T1000 (cell line): ENCODE measurements at places on chromosomes 4 and X.
A peak's percentile ranks its signal among the peaks of the same experiment; 100 is the strongest.

GRCh38 chr4:87502580-87503238 lies 26.5 kb downstream of the SPARCL1 start:
- DNase-seq: no peak

GRCh38 chr4:186946682-186947294 lies 223.1 kb upstream of the FAT1 start:
- DNase-seq: no peak

- DNase-seq: no peak
Observed at GRCh38 chrX:143661286-143661685, 25.4 kb upstream of the SLITRK4 start.

GRCh38 chr4:24924309-24924781 lies 11.5 kb upstream of the CCDC149 start:
- DNase-seq: peak; percentile 63

DNA sequence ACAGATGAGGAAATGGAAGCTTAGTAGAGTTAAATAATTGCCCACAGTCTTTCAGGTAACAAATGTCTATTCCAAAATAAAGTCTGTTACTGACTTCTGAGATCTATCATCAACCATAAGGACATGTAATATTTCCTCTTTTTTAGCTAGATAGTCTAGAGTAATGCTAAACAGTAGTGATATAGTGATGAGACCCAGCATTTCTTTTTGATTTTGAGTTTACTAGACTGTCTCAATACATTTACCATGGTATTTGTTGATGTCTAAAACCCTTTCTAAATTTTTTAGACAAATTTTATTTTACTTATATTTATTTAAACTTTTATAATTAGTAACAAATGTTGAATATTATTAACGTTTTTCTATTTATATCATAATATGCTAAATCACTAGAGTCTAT lies 465.1 kb upstream of the SLIT2 start:
- no peak for DNase-seq

DNA sequence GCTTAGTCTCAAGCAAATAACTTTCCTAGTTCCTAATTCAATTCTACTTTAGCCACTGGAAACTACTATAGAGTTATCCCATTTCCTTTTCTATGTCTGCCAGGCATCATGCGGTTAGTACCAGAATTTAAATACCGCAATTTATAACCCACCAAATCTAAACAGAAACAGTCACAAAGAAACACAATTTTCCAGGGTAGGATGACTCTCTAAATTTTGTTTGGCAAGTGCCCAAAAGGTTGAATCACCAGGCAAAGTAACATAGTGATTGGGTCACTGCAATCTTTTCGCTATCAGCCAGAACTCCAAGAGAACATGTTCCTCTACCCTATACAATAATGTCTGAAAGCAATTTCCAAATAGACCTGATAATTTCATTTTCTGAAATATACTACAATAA lies 240.2 kb upstream of the GRIA3 start:
- DNase-seq: no peak

DNA sequence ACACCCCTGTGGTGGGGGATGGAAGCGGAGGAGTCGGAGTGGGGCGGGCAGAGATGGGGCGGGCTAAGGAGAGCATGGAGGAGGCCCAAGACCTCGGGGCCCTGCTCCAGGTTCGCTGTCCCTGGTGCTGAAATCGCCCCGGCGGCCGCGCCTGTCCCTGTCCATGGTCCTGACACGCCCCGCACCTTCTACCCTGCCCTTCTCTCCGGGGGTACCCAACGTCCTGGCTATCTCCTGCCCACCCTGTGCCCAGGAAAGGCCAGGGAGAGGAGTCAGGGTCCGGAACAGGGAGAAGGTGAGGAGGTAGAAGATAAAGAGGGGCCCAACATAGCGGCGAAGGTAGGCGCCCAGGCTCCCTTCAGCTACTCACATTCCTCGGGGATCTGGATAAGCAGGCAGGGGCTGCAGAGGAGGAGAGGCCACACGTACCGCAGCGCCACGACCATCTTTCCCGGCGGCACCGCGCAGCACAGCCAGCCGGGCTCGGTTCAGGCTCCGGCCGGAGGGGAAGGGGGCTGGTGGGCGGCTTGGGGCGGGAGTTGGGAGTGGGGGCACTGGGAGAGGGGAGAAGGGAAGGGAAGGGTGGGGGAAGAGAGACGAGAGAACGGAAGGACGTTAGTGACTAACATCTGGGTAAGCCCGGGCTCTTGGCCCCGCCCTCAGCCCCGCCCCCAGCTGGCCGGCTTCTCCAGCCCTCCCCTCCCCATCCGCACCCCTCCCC lies 10.4 kb downstream of the L1CAM start:
- no peak for DNase-seq

DNA sequence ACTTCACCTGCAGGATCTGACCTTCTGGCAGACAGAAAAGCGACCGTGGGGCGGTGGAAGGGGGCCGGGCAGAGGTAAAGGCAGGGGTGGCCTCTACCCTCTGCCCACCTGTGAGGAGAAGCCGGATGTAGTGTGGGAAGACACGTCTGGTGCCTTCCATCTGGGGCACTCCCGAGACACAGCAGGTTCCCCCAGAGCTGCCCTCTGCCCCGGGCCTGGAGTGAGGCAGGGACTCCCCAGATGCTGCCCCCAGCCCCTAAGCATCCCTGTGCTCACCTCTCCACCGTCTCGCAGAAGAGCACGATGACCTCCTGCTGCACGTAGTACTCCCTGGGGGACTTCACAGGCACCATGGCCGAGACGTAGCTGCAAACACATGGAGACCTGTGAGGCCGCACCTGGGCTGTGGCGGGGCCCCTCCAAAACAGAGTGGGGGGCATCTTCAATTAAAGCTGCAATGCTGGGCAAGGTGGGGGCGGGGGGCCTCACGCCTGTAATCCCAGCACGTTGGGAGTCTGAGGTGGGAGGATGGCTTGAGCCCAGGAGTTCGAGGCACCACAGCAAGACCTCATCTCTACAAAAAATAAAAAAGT lies 75.3 kb upstream of the MXD4 start:
- DNase-seq: no peak
